ENCODE measurements at places on chromosomes 4 and X.

- no peak for DNase-seq
Observed at GRCh38 chrX:23103546-23103945, 103.8 kb downstream of the DDX53 start.

- DNase-seq, result no peak
Observed at GRCh38 chr4:99690472-99690871, 32.8 kb upstream of the C4orf54 start.

DNA sequence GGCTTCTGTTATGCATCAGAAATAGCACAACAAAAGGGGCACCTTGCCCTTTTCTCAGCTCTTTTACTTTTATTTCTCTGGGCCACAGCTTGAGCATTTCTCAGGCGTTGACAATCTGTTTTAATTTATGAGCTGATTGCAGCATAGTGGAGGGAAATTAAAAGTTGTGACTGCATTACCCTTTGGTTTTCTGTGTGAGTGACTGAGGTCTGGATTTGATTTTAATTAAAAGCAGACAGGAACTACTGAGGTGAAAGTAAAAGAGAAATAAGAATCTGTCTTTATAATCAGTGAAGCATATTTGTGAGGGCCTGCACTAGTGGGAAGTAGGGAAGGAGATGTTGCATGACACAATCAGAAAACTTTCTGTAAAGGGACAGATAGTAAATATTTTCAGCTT is 43.4 kb upstream of the GEMIN8 start:
- no peak for DNase-seq

GRCh38 chrX:133007458-133007857 is 49.0 kb upstream of the HS6ST2 start:
- no peak for DNase-seq

- DNase-seq, result no peak
Observed at GRCh38 chrX:85378461-85378860, 1.0 kb downstream of the POF1B start.

- DNase-seq, result no peak
Observed at GRCh38 chrX:24426921-24427746, 38.0 kb upstream of the PDK3 start.

GRCh38 chr4:47187608-47188007 is 156.2 kb downstream of the GABRB1 start:
- DNase-seq, result no peak

DNA sequence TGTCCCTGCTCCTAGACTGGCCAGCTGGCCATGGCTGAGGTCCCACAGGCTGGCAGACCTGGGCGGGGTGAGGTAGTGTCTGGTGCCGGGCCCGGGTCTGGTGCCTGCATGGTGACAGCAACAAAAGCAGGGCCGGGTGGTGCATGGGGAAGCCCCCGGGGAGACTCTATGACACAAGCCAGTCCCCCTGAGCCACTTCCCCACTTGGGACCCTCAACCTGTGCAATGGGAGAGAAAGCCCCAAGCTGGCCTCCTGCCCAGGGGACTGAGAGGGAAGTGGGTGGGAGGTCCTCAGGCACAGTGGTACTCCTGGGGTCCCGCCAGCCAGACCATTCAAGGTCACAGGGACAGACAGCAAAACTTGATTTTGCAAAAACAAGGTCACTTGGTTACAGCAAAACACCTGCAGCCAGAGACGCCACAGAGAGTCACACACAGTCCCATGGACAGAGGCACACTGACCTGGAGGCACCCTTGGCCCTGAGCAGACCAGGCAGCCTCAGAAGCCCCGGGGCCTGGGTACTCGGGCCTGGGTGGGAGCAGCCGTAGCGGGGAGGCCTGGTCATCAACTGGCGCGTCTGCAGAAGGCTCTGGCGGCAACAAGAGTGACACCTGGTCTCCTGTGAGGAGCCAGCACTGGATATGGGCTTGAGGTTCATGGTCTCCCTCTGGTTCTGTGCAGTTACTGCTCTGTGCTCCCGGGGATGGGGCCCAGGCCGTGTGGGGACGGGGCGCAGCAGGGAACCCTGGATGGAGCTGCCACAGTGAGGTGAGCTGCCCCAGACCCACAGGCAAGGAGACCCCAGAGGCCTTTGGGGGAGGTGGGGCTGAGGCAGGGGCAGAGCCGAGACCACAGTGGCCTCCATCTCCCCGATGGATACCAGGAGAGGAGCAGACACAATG is 60.6 kb downstream of the HTRA3 start:
- no peak for DNase-seq

Data from LNCaP clone FGC (cell line).